ENCODE measurements at places on chromosomes 7 and 10.

DNA sequence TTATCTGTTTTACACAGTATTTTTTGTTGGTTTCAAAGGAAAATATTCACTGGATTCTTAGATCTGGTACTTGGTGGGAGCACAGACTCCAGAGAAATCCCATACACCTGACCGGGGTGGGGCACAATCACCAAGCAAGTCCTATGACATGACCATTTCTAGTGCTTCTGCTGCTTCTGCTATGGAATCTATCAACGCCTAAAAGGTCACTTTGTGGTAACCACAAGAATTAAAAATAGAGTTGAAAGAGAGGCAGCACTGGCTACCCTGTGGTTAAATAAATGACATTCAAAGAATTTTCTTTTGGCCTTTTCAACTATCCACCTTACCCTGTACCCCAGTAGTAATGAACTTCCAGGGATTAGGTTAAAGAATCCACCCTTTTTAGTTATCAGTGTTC, 329.9 kb upstream of the VWC2 start:
- DNase-seq = no peak

DNA sequence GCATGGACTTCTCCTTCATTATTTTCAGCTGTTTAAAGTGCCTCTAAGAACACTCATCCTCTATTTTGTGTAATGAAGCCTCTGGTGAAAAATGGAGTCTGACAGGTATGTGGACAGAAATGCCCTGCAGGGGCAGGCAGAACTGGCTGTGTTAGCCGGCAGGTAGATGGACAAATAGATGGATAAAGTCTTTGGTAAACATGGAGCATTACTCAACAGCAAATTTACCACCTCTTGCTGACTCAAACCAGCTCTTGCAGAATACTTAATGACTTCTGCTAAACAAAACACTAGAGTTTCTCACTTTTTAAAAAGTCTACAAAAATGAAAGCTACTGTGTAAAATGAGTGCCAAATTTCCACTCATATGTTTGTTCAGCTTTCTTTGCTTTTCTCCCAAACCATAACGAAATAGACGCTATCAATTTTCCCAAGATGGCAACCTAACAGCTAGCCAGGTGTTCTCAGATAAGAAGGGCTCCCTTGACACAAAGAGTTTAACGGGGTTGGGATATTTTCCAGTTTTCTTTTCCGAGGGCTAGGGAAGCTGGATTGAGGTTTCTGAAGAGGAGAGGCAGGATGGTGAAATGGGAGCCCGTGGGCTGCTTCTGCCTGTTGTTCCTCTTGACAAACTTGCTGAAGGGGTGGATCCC, 71.9 kb upstream of the HABP2 start:
- DNase-seq = peak; percentile 77

DNA sequence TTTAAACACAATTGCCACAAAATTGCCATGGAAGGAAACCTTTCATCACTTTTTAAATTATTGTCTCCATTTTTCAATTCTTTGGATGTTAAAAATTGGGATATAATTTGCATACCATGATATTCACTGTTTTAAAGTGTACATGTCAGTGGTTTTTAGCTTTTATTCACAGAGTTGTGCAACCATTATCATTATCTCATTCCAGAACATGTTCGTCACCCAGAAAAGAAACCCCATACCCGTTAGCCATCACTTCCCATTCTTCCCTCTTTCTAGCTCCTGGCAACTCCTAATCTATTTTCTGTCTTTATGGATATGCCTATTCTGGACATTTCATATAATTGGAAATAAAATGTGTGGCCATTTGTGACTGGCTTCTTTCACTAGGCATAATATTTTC, 260.3 kb upstream of the FERD3L start:
- DNase-seq = no peak

DNA sequence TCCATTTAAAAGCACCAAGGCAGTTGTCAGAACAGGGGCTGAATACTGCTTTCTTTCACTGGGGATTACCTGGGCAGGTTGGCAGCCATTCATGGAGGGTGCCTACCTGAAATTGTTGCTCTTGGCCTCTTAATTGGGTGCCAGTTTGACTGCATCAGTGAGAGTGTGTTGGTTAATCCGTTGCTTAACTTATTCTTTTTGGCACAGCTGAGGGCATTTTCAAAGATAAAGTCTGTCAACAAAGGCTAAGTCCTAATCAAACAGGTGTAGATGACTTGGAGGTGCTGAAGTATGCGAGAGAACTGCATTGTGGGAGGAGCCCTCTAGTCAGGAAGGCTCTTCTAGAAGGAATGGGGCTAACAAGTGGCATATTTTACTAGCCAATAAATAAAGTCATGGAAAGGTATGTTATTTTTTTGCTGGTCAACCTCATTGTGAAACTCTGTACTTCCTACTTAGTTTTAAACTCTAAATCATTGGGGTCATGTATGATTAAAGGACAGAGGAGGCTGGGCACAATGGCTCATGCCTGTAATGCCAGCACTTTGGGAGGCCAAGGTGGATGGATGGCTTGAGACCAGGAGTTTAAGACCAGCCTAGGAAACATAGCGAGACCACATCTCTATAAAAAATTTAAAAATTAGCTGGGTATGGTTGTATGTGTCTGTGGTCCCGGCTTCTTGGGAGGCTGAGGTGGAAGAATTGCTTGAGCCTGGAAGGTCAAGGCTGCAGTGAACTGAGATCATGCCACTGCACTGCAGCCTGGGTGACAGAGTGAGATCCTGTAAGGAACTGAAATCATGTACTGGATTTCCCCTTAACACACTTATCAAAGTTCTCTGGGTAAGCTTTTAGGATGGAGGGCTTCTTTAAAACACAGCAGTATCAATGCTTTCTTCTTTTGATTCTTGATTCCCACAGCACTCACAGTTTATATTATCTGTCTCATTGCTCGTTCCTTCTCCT, 134.1 kb downstream of the LRMDA start:
- DNase-seq = no peak

DNA sequence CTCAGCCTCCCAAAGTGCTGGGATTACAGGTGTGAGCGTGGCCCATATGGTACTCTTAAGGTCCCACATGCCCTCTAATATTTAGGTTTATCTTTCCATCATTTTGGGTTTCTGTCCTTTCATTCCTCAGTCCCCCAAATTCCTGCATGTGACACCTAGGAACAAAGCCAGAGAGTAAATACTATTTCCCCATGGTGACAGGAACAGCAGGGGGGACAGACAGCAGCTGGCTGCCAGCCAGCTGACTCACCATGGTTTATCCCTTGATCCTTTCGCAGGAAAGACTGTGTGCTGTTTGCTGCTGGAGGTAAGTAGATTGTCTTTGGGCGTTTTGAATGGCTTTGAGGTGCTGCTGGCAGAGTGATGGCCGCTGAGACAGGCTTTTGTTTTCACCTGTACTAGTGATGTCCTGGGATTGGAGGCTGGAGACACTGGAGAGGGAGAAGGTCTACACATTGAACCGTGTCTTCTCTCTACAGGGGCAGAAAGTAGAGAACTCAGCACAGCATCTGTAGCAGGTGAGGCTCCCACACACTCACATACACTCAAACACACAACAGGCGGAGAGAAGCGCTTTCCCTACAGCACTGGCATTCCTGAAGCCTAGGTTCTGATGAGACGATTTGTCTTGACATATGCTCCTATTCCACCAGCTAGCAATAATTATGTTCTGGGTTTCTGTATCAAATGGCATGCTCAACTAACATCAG, 83.7 kb upstream of the EFCAB10 start:
- DNase-seq = no peak

DNA sequence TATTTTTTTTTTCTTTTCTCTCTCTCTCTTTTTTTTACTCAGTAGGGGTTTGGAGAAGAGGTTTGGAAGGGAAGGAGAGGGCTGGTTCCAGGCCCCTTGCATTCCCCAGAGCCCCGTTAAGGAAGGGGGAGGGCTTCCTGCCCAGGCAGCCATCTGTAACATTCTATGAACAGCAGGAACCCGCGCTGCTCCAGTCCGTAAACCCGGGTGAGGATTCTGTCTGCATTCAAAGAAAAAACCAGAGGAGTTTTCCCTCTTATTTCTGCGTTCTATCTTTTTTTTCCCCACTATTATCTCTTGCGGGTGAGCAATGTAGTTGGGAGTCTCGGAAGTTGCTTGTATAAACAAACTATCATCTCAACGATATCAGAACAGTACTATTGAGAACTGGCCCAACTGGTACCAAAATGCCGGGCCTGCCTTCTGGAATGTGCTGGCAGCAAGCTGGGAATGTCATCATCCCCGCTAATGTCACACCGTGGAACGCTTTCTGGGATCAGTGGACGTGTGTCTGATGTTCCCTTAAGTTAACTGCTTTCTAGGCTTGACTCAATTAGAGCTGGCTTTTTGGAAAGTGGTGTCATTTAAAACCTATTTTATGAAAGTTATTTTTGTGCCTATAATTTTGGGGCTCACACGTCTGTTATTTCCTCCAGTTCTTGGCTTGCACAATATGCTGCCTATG, 153.1 kb upstream of the MEOX2 start:
- no peak for DNase-seq

DNA sequence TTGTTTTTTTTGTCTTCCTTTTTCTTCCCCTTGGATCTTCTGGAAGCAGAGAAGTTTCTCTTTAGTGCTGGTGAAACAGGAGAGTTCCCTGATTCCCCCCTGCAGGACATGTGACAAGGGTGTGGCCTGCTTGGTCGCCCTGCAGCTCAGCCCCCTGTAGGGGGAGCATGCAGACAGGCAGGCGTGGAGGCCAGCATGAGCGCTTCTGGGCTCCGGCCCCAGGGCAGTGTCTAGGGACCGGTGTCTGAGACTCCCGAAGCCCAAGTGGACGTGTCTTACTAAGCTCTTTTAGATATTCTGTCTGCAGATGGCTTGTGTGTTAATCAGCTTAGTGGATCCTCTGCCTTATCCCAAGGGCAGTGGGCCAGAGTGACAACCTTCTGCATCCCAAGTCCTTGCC, 26.1 kb downstream of the PRSS58 start:
- no peak for DNase-seq

DNA sequence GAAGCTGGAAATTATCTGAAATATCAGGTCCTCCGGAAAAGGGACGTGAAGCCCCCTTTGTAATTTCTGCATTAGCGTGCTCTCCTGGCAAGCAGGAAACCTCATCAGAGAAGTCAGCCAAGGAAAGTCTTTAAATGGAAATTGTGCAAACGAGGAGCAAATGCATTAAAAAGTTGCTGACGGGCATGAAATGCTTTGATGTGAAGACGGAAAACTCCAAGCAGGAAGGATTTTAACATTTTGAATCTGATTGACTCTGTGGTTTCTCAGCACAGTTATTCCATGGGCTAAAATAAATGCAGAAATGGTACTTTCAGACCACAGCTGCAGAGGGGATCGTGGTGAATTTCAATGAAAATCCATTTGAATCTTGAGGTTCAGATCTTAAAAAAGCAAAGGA, 167.8 kb downstream of the AHR start:
- no peak for DNase-seq
